ENCODE measurements at places on chromosomes 16 and 17. TPM values are rescaled to one million over a fixed set of nuclear protein-coding genes. Genes with fewer than 3 reads are reported as not detected.

DNA sequence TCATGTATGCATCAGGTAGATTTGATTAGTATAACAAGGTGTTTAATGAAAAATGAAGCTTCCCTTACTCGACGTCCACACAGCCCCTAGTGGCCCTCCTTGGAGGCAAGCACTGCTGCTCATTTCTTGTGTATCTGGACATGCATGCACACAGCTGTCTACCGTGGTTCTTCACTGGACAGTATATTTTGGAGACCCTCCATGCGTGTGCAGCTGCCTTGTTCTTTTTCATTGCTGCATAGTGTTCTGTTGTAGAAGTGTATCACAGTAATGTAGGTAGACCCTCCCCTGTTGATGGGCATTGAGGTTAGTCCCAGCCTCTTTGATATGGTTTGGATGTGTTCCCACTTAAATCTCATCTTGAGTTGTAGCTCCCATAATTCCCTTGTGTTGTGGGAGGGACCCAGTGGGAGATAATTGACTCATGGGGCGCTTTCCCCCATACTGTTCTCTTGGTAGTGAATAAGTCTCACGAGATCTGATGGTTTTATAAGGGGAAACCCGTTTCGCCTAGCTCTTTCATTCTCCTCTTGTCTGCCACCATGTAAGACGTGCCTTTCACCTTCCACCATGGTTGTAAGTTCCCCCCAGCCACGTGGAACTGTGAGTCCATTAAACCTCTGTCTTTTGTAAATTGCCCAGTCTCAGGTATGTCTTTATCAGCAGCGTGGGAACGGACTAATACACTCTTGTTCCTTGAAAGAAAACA, 6.3 kb downstream of the CMIP start:
- no peak for DNase-seq
- peak overlapping the region; percentile 45 for H3K27ac ChIP-seq
- peaks cover 88% of the 10 kb centered on the region for H3K4me1 ChIP-seq
- no peaks in the 10 kb centered on the region for H3K36me3 ChIP-seq
- no peak overlapping the region for H3K4me3 ChIP-seq

DNA sequence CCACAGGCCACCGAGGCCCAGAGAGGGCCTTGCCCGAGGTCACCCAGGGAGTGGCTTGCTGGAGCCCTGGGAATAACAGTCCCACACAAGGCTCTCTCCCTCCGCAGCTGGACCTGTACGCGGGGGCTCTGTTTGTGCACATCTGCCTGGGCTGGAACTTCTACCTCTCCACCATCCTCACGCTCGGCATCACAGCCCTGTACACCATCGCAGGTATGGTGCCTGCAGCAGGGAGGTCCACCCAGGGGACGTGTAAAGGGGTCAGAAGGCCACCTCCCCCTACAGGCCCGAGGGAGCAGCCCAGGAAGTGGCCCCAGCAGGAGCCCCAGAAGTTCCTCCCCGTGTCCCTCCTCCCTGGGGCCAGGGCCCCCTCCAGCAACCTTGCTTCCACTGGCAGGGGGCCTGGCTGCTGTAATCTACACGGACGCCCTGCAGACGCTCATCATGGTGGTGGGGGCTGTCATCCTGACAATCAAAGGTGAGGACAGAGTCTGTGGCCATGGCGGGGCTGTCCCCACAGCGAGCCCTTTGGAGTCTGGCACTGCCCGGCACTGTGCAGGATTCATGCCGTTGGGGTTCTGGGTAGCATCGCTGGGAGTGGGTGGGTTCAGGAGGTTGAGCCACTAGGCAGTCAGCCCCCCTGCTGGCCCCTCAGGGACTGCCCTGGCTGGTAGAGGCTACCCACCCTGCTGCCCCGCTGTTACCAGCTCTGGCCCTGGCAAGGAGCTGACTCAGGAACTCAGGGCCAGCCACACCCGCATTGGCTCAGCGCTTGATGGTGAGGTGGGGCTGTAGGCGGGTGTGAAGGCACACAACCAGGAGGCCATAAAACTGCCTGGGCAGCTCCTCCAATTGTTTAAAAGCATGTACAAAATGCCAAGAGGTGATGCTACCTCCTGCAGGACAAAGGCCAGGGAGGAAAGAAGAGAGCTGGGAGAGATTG, 17.3 kb downstream of the SLC5A10 start:
- H3K27me3 ChIP-seq = no peaks in the 10 kb centered on the region
- DNase-seq = no peak
- no peak overlapping the region for H3K4me3 ChIP-seq
- H3K27ac ChIP-seq = no peak overlapping the region
- H3K4me1 ChIP-seq = peaks cover 14% of the 10 kb centered on the region

DNA sequence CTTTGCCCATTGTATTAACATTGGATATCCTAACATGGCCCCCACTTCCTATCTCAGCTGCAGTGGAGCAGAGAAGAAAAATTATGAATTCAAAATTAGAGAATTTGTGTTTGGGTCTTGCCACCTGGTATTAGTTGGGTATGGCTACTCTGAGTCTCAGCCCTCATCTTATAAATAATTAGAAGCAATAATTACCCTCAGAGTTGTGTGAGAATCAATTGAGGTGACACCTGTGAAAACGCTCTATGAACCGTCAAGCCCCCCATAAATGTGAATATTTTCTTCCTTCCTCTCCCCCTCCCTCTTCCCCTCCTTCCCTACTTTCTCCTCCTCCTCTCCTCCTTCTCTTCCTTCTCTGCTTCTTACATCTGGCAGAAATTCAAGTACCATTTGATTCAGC, 8.9 kb upstream of the TOB1 start:
- no peaks in the 10 kb centered on the region for H3K36me3 ChIP-seq
- no peak overlapping the region for H3K4me3 ChIP-seq
- H3K27ac ChIP-seq = no peak overlapping the region
- peaks cover 12% of the 10 kb centered on the region for H3K4me1 ChIP-seq
- no peak for DNase-seq

DNA sequence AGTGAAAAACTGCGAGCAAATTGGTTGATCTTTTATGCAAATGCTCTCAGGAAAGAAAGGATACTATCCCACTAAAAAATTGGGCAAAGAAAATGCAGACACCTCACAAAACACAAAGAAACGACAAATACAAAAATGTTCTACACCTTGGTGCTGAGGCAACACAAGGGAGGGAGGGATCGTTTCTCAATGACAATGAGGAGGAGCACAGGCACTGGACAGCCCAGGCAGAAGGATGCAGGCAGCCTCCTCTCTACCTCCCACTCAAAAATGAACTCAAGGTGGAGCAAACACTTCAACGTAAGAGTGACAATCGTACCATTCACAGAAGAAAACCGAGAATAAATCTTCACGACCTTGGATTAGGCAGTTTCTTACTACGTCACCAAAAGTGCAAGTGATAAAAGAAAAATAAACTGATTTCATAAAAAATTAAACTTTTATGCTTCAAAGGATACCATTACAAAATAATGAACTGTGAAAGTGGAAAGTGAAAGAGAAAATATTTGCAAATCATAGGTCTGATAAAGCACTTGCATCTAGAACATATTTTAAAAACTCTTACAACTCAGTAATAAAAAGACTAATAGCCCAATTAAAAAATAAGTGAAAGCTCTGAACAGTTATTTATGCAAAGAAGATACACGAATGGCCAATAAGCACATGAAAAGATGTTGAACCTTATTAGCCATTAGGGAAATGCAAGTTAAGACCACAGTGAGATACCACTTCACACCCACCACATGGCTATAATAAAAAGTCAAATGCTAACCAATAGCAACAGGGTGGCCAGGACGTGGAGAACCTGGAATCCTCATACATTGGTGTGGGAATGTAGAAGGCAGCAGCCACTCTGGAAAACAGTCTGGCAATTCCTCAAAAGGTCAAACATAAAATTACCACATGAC, 80.8 kb upstream of the TRAP1 start:
- H3K4me3 ChIP-seq = no peak overlapping the region
- peaks cover 3% of the 10 kb centered on the region for H3K36me3 ChIP-seq
- no peak overlapping the region for H3K27ac ChIP-seq
- no peaks in the 10 kb centered on the region for H3K27me3 ChIP-seq
- no peak for DNase-seq
- H3K4me1 ChIP-seq = peaks cover 24% of the 10 kb centered on the region

GRCh38 chr16:48575471-48576050, 34.4 kb downstream of the N4BP1 start:
- H3K36me3 ChIP-seq = no peaks in the 10 kb centered on the region
- H3K4me3 ChIP-seq = no peak overlapping the region
- no peak overlapping the region for H3K27ac ChIP-seq
- H3K27me3 ChIP-seq = no peaks in the 10 kb centered on the region

- no peak overlapping the region for H3K4me3 ChIP-seq
- no peaks in the 10 kb centered on the region for H3K4me1 ChIP-seq
- H3K27me3 ChIP-seq = no peaks in the 10 kb centered on the region
- no peak for DNase-seq
- H3K36me3 ChIP-seq = no peaks in the 10 kb centered on the region
Observed at GRCh38 chr17:309361-309888, 43.2 kb downstream of the RPH3AL start.

DNA sequence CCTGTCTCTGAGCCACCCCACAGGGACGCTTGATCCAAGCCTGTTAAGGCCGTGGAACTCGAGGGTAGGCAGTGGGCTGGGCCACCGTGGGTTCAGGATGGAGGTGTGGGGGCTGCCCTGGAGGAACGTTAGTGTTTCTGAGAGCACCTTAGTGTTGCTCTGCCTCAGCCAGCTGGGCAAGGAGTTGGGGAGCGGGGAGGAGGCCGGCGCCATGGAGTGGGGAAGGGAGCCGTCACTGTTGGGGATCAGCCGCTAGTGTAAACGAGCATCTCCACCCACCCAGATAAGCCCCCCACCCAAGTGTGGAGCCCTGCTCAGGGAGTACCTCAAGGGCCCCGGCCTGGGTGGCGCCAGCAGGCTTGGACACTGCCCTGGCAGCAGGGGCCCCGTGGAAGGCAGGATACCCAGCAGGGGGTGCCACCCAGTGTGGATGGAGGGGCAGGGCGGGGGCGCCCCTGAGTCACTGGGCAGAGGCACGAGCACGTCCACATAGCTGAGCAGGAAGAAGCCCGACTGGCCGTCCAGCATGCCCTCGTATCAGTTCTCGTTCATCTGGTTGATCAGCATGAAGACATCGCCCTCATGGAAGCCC, 98.6 kb downstream of the KPNA2 start:
- no peak overlapping the region for H3K4me3 ChIP-seq
- H3K27ac ChIP-seq = no peak overlapping the region
- no peak for DNase-seq
- no peaks in the 10 kb centered on the region for H3K27me3 ChIP-seq
- peaks cover 3% of the 10 kb centered on the region for H3K4me1 ChIP-seq

The ZG16 gene
- total RNA-seq = not detected

The SNX20 gene
- 16.9 TPM for total RNA-seq

GRCh38 chr17:37310940-37311339, 64.8 kb upstream of the C17orf78 start:
- no peaks in the 10 kb centered on the region for H3K4me1 ChIP-seq
- H3K36me3 ChIP-seq = no peaks in the 10 kb centered on the region
- H3K27me3 ChIP-seq = no peaks in the 10 kb centered on the region
- no peak overlapping the region for H3K27ac ChIP-seq

DNA sequence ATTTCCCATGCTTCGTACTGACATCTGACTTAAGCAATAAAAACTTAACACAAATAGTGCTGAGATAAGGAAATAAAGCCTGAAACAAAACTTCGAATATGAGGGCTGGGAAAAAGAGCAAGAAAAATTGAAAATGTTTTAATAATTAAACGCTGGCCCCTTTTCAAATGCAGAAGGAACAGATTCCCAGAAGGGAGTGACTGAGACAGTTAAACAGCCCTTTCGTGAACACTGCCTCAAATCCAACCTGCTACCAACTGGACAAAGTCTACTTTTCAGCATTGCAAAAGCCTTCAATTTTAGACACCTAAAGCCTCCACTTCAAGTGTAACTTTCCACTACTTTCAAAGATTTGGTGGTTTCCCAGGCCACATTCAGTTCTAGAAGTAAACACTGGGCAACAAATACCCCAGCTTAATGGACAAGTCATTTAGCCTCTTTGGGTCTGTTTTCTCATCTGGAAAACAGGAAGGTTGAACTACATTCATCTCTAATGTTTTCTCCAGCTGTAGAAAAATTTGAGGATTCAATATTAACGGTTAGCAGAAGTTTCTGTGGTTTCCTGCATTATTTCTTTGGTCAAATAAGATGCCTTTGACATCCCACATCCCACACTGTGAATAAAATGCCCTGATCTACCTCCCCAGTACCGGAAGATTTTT, 11.8 kb downstream of the RFFL start:
- peak overlapping the region; percentile 74 for H3K27ac ChIP-seq
- H3K36me3 ChIP-seq = no peaks in the 10 kb centered on the region
- DNase-seq = no peak
- no peak overlapping the region for H3K4me3 ChIP-seq
- H3K4me1 ChIP-seq = peaks cover 27% of the 10 kb centered on the region
- no peaks in the 10 kb centered on the region for H3K27me3 ChIP-seq

GRCh38 chr17:37828651-37829124, 83.8 kb upstream of the HNF1B start:
- no peaks in the 10 kb centered on the region for H3K36me3 ChIP-seq
- H3K27me3 ChIP-seq = no peaks in the 10 kb centered on the region
- H3K27ac ChIP-seq = no peak overlapping the region
- no peak for DNase-seq
